Right lobe of liver (tissue), 6 donors: ENCODE measurements at places on chromosomes 7 and 10. TPM values are rescaled to one million over a fixed set of nuclear protein-coding genes. Genes with fewer than 3 reads are reported as not detected.

DNA sequence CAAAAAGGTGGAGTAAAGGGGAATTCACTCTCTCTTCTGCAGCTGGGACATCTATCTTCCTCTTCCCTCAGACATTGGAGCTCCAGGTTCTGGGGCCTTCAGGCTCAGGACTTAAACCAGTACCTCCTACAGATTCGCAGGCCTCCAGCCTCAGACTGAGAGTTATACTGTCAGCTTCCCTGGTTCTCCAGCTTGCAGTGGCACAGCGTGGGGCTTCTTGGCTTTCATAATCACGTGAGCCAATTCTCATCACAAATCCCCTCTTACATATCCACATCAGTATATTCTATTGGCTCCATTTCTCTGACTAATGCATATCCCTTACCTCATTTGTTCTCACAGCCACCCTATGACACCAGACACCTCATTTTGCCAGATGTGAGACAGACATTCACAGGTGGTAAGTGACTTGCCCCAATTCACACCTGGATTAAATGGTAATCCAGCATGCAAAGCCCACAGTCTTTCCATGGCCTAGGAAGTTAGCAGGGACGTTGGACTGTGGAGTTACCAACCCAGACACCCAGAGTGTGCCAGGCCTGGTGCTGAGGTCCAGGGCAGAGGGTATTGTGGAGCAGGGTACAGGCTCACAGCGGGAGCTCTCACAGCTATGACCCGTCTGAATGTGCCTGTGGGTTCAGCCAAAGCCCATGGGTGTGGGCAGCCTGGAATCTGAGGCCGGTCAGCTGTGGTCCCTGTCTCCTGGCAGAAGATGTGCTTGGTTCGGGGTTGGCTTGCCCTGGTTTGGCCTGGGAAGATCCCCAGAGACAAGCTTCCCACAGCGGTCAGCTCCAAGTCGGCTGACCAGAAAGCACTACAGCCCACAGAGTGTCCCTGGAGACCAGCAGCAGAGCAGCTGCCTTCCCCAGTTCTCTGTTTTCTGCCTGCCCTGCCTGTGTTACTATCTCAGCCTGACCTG, 18.4 kb upstream of the ZCCHC24 start:
- DNase-seq, result no peak

DNA sequence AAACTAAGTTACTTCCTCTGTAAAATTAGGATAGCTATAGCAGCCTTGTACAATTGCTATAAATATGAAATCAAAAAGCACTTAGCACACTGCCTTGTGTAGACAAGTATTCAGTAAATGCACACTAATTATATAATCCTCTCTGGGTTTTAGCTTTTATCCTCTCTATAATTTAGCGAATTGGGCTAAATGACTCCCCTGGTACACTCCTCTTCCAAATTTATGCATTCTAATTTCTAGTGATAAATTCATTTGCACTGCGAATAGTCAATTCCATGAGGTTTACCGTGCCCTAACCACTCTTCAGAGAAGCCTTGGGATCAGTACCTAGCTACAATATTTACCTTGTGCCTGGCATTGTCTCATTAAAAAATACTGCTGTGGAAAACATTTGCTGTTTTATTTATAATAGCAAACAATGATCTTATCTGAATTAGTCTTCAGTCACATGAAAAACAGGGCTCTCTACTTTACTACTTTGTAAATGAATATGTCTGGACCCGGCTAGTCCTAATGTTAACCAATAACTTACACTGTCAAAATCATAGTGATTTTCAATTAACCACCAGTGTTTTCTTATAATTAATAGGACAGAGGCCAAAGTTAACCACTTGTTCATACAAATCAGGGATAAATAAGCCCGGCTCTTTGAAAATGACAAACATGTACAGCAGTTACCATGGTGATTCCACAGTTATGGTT, 577.9 kb downstream of the IPMK start:
- no peak for DNase-seq

- no peak for DNase-seq
Measured at GRCh38 chr10:51321300-51321699, 247.0 kb downstream of the PRKG1 start.

Gene ALDH18A1
- 38.5 TPM for total RNA-seq

Gene CPXM2
- 1.2 TPM for total RNA-seq

GRCh38 chr7:77993838-77994237, 195.3 kb downstream of the PHTF2 start:
- DNase-seq, result no peak

Gene ADCYAP1R1
- total RNA-seq, result 0.35 TPM
